ENCODE measurements at places on chromosomes 12 and 14.

- DNase-seq: no peak
These were observed 58.2 kb downstream of the HMGA2 start for GRCh38 chr12:65882486-65882885.

- no peak for DNase-seq
These were observed 18.6 kb downstream of the LARP4 start for GRCh38 chr12:50419112-50419909.

- DNase-seq: no peak
These were observed 46.7 kb upstream of the BTG1 start for GRCh38 chr12:92192360-92192759.

DNA sequence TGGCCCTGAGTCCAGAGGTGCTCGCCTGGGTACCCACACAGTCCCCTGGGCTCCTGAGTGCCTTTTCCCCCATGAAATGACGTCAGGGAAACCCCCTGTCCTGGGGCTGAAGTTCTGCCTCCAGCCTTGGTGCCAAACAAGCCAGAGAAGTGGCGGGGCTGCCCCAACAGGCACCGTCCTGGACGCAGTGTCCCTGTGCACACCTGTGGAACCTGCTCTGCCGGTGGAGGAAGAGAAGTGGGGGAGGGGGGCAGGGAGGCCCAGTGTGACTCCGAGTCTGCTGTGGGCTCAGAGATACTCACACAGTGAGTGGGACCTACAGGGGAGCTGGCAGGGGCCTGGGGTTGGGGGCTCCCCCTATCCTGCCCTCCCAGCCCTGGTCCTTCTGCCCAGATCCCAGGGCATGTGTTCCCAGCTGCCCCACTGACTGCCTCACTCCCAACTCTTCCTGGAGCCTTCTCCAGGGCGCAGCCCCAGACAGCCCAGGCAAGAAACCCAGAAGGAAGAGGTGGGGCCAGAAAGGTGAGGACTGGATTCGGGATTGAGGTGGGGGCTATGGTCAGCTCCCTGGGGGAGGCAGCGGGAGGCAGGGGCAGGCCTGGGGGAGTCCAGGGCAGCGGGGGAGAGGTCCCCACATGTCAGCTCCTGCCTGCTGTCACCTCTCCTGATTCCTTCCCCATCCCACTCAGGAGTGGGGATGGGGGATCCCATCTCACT is 24.7 kb downstream of the CCDC85C start:
- no peak for DNase-seq

GRCh38 chr14:24984846-24985589 is 64.9 kb downstream of the STXBP6 start:
- no peak for DNase-seq

DNA sequence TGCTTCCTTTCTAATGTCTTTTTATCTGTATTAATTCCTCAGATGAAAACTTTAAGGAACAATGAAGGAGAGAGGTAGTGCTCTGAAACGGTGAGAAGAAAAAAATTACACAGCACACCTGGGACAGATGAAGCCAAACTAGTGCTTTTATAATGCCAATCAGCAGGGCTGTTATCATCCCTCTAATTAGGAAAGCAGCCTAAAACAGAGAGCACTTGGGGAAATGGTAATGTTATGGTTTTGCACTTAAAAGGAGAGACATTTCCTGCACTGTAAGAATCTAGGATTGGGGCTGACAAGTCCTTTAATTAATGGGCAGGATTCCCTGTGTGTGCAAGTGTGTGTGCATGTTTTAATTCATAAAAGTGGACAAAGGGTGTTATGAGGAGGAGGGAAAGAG is 4.8 kb upstream of the LMO3 start:
- no peak for DNase-seq

GRCh38 chr12:102374190-102374589 is 106.2 kb downstream of the IGF1 start:
- no peak for DNase-seq

- no peak for DNase-seq
These were observed 83.7 kb downstream of the ST8SIA1 start for GRCh38 chr12:22250762-22251161.

GRCh38 chr14:79036441-79036840 is 866.3 kb downstream of the NRXN3 start:
- no peak for DNase-seq

DNA sequence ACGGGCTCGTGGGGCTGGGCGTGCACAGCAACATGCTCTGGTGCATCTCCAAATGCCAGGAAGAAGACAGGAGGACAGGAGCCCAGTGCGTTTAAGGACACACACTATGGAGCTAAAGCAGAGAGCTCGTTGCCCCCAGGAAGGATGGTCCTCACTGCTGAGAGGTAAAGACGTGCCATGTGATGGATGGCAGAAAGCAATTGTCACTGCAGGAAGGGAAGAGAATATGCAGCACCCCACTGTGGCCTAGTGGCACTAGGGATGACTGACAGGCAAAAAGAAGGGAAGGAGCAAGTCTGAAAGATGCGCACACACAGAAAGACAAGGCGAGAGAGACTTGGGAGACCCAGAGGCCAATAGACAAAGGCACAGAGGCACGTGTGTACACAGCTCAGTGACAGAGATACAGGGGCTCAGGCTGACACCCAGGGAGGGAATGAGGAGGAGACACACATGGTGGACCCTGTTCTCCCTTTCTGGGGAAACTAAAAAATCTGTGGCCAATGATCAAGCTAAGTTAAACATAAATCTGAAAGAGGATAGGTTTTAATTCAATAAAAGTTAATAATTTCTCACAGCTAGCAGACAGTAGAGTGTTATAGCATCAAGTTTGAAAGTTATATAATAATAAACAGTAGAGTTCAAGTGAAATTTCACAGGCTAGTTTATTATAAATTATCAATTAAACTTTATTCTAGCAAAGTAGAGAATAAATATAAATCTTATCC is 78.8 kb downstream of the CRACR2A start:
- no peak for DNase-seq

- no peak for DNase-seq
These were observed 52.2 kb upstream of the PLBD1 start for GRCh38 chr12:14619741-14620501.

DNA sequence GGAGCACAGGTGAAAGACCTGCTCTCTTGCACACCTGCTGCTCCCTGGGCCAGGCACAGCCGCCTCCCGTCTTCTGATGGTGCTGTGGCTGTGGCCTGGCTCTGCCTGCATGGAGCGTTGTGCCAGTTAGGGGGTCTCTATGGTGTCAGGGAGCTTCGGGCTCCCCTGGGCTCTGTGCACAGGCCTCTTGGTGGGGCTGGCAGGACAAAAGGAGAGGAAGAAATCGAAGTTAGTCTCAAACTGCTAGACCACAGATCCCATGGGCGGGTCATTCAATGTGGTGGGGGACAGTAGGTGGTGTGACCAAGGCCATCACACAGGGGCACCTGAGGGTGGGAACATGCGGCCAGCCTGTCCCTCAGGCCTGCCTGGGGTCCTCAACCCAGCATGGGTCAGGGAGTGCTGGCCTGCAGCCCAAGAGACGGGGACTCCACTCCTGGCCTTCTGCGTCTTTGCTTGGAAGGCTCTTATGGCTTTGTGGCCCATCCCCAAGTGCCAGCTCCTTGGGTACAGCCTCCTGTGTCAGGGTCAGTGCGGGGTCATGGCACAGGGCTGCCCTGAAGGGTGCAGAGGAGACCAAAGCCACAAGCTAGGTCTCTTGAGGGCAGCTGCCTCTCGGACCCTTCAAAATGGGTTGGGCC is 84.1 kb downstream of the KIF26A start:
- DNase-seq: no peak

- no peak for DNase-seq
These were observed 27.9 kb downstream of the FAR2 start for GRCh38 chr12:29176941-29177340.

- no peak for DNase-seq
These were observed 112.5 kb upstream of the MED13L start for GRCh38 chr12:116389990-116390389.

DNA sequence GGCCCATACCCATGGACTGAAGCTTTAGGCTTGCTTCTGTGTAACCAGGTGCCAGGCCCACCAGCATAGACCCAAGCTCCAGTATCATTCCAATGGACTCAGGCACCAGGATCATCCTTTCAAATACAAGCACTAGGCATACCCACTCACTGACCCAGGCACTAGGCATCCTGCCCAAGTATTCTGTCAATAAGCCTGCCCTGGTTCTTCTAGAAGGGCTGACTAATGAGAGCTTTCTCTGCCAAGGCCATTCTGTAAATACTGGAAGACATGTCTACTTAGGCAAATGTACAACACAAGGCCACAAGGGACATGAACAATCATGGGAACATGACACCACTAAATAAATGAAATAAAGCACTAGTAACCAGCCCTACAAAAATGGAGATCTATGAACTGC is 352.2 kb downstream of the FSCB start:
- no peak for DNase-seq

DNA sequence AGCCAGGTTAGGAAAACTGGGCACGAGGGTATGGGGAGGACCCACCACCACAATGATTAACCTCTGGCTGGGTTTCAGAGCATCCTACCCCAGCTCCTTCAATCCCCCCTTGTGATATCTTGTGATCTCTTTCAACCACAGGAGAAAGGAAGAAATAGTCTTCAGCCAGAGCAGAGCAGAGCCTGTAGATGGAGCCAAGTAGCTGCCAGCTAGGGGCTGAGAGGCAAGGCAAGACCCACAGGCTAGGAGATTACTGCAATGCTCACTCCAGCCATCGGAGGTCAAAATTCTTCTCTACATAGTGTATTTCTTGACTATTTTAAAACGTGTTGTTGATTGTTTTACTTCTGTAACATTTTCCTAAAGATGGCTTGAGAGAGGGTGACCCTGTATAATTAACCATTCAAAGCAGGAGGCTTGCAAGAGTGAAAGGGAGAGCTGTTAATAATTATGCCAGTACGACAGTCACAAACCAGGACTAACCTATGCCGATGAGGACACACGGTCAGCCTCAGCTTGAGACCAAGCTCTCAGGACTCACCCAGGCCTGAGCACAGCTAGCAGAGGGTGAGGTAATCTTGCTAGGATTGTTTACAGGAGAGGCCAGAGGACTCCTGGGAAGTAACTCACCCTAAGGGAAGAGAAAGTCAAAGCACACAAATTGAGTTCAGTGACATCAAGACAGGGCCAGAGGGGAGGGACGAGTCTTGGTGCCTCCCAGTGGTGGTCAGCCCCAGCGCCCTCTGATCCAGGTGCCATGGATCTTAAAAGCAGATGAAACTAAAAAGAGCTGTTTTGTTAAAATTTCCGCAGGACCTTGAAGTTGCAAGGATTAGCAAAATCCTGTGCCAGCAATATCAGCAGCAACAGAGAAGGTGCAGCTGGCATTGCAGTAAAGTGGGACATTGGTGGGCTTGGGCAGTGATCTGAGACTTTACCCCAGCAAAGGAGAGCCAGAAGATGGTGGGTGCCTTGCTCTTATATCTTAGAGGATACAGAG is 29.8 kb upstream of the CDKN3 start:
- DNase-seq: no peak

GRCh38 chr14:53840444-53840843 is 116.2 kb downstream of the BMP4 start:
- no peak for DNase-seq

All from activated CD8-positive, alpha-beta memory T cell treated with anti-CD3 and anti-CD28 coated beads for 4 hours (primary cell).